ENCODE measurements at places on chromosomes 13 and 19.

DNA sequence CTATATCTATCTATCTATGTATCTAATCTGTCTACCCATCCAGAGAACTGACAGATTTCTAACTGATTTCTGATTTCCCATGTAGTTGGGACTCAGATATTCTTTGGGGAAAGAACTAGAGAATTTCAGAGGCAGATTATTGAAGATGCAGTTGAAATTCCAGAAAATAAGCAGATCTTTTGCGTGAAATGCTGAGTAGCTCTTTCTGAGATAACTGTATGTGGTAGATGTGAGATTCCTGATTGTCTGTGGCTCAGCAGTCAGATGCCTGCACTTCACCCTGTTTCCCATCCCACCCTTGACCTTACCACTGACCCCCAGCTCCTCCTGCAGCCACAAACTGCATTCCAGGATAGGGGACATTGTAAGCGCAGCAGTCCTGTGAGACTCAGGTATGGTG lies 61.5 kb downstream of the DGKH start:
- no peak overlapping the region for H3K27ac ChIP-seq
- no peaks in the 10 kb centered on the region for H3K27me3 ChIP-seq
- no peak for DNase-seq
- H3K4me3 ChIP-seq = no peak overlapping the region

DNA sequence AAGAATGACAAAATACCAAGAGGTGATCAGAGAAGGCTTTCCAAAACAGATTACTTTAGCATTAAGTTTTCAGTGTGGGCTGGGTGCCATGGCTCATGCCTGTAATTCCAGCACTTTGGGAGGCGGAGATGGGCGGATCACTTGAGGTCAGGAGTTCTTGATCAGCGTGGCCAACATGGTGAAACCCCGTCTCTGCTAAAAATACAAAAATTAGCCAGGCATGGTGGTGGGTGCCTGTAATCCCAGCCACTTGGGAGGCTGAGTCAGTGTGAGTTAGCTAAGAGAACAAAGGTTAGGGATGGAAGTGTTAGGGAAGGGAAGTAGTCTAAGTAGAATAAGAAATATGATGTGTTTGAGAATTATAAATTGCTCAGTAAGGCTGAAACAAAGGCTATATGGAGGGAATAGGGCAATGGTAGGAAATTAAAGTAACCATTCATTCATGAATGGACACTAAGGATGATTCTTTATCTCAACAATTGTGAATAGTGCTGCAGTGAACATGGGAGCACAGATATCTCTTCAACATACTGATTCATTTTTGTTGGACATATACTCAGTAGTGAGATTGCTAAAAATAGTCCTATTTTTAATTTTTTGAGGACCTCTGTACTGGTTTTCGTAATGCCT lies 3.9 kb upstream of the RCBTB2 start:
- no peaks in the 10 kb centered on the region for H3K36me3 ChIP-seq
- no peak overlapping the region for H3K4me3 ChIP-seq
- DNase-seq = no peak
- H3K27me3 ChIP-seq = no peaks in the 10 kb centered on the region
- peaks cover 5% of the 10 kb centered on the region for H3K4me1 ChIP-seq
- no peak overlapping the region for H3K27ac ChIP-seq

DNA sequence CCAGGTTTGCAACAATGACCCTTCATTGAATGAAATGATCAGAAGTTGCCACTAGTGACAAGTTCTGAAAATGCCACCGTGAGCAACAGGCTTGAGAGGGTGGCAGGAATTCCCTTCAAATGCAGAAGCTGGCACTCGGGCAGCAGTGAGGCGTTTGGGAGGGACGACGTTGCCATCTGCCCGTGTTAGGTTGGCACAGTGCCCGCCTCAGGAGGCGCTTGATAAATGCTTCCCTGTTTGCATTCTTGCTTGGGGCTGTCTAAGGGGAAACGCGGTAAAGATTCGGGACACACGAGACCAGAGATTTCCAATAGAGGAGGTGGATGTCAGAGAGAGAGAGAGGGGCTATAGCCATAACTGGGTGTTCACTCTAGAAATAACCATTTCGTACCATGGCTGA lies 101.9 kb downstream of the TEX29 start:
- no peak for DNase-seq
- peaks cover 11% of the 10 kb centered on the region for H3K27me3 ChIP-seq
- no peaks in the 10 kb centered on the region for H3K36me3 ChIP-seq
- H3K27ac ChIP-seq = no peak overlapping the region
- H3K4me3 ChIP-seq = no peak overlapping the region

GRCh38 chr19:5683177-5683886 lies 2.5 kb downstream of the HSD11B1L start:
- no peak for DNase-seq
- H3K27me3 ChIP-seq = no peaks in the 10 kb centered on the region
- H3K4me1 ChIP-seq = peaks cover 3% of the 10 kb centered on the region
- H3K27ac ChIP-seq = no peak overlapping the region

GRCh38 chr13:38830442-38831045 lies 143.7 kb downstream of the FREM2 start:
- DNase-seq = no peak
- H3K27me3 ChIP-seq = no peaks in the 10 kb centered on the region
- H3K4me1 ChIP-seq = no peaks in the 10 kb centered on the region
- H3K27ac ChIP-seq = no peak overlapping the region
- no peaks in the 10 kb centered on the region for H3K36me3 ChIP-seq

DNA sequence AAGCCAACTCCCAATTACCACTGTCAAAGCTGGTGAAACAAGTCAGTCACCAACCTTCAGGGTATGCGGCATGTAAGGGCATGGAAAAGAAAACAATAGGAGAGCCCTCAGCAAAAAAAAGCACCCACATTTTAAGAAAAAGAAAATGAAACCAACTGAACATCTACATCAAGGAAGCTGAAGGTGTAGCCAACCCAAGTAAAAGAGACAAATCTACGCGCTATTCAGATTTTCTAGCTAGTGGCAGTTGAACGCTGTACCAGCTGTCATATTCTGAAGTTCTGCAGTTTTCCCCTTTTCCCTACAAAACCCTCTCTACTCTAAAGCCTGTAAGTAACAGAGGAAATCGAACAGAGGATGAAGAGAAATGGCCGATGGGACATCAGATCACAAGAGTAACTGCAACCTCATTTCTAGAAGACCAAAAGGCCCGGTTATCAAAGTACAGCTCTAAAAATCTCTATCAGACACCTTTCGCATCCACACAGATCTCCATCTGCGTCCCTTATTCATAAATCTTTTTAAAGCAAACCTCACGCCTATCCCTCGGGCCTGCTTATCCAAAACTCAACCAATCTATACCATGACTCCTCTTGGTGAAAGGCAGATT lies 1.4 kb downstream of the MYCBP2 start:
- H3K27ac ChIP-seq = peak overlapping the region; percentile 64
- DNase-seq = no peak
- no peaks in the 10 kb centered on the region for H3K36me3 ChIP-seq
- H3K4me1 ChIP-seq = peaks cover 39% of the 10 kb centered on the region
- no peaks in the 10 kb centered on the region for H3K27me3 ChIP-seq

DNA sequence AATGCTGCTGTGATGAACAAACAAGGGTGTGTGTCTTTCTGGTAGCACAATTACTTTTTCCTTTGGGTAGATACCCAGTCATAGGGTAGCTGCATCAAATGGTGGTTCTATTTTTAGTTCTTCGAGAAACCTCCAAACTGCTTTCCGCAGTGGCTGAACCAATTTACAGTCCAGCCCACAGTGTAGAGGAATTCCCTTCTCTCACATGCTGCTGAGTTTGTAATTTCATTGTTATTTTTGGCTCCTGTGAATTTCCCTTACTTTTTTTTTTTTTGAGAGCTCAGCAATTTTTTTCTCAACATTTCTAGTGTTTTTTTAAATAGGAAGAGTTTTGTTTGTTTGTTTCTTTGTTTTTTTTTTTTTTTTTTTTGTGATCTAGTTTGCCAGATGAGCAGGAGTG lies 37.5 kb upstream of the ADGRE1 start:
- H3K27me3 ChIP-seq = no peaks in the 10 kb centered on the region
- no peaks in the 10 kb centered on the region for H3K4me1 ChIP-seq
- no peak overlapping the region for H3K4me3 ChIP-seq
- peaks cover 59% of the 10 kb centered on the region for H3K36me3 ChIP-seq
- no peak for DNase-seq
- no peak overlapping the region for H3K27ac ChIP-seq

DNA sequence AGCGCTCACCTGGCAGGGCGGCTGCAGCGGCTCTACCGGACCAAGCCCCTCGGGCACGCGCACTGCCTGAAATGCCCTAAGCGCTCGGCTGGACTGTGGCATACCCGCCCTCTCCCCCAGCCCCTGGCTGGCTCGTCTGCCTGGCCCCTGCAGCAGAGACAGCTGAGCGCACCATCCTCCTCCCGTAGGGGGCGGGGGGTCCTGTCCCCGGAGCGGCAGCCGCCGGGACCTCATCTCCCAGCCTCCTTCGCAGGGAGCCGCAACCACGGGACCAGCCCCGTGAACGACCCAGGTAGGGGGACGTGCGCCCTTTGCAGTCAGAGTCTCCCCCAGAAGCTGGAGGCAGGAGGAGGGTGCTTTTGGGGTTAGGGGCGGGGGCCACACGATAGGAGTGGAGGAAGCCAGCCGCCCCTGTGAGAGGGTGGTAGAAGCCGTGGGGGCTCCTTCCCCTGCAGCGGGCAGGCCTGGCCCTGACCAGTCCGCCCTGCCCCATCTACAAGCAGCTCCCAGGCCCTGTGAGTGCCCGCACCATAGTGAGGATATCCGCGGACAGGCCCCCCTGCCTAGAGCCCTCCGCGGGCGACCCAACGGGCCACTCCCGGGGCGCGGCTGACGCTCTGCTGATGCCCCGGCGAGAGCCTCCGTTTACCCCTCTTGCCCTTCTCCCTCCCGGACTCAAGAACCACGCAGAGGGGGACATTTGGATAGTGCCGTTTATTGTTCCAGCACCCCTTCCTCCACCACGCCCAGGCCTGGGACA lies 34.2 kb downstream of the ZNF787 start:
- peaks cover 16% of the 10 kb centered on the region for H3K4me1 ChIP-seq
- no peaks in the 10 kb centered on the region for H3K27me3 ChIP-seq
- no peak for DNase-seq
- peak overlapping the region; percentile 20 for H3K27ac ChIP-seq

DNA sequence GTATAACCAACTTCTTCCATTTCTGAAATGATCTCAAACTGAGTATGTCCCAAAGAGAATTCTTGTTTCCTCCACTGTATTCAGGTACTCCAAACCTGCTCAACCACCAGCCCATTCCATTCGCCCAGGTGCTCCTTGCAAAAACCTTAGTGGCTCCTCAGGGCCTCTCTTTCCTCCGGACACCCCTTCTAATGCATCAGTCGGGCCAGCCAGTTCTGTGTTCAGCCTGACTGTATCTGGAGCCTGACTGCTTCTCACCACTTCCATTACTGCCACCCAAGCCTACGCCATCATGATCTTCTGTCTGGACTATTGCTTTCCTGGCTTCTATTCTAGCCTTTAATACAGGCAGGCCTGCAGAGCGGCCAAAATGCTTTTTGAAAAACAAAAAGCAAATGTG lies 1.5 kb downstream of the PHF11 start:
- H3K4me3 ChIP-seq = no peak overlapping the region
- peaks cover 13% of the 10 kb centered on the region for H3K4me1 ChIP-seq
- no peak for DNase-seq
- peak overlapping the region; percentile 40 for H3K27ac ChIP-seq
- H3K36me3 ChIP-seq = no peaks in the 10 kb centered on the region

DNA sequence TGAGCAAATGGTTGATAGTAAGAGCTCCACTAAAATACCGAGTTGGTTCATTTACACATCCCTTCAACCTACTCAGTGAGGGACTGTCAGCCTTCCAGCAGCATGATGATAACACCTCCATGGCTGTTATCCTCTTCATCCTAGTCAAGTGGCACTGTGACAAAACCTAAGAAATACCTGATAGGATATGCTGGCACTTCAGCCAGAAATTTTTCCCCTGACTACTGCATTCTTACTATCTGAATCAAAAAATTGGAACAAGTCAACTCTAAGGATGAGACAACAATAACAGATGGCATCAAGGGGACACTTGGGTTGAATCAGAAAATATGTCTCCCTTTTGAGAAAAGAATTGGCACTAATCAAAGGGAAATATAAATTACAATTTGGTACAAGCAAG lies 193.9 kb downstream of the KCTD12 start:
- H3K4me1 ChIP-seq = peaks cover 5% of the 10 kb centered on the region
- no peaks in the 10 kb centered on the region for H3K36me3 ChIP-seq
- H3K27me3 ChIP-seq = no peaks in the 10 kb centered on the region
- H3K27ac ChIP-seq = no peak overlapping the region
- no peak for DNase-seq
